Stromal cell of bone marrow (primary cell): ENCODE measurements at places on chromosomes 1 and 21.

DNA sequence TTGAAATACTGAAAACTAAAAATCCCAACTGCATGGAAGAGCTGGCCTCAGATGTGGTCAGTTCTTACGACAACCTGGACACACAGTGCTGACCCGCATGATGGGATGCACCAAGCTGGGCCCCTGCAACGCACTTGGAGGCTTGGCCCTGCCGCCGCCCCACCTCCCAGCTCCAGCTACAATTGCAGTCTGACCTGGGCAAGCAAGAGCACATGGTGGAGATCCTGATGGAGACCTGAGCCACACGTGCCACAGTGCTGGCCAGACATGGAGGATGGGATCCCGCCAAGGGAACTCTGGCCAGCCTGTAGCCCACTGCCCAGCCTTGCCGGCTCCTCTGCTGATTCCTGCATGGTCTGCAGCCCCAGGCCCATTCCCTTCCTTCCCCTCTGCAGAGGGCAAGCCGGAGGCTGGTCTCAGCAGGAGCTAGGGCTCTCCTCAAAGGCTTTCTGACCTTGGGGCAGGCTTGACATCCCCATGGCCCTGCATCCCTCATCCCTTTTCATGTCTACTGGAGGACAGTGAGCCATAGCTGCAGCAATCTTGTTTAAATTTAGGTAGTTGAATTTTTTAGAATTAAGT, 14.1 kb downstream of the CR1L start:
- no peak for DNase-seq

GRCh38 chr1:31154000-31154631, 85.6 kb downstream of the NKAIN1 start:
- no peak for DNase-seq

- no peak for DNase-seq
Observed at GRCh38 chr1:234710381-234710780, 100.4 kb upstream of the IRF2BP2 start.

DNA sequence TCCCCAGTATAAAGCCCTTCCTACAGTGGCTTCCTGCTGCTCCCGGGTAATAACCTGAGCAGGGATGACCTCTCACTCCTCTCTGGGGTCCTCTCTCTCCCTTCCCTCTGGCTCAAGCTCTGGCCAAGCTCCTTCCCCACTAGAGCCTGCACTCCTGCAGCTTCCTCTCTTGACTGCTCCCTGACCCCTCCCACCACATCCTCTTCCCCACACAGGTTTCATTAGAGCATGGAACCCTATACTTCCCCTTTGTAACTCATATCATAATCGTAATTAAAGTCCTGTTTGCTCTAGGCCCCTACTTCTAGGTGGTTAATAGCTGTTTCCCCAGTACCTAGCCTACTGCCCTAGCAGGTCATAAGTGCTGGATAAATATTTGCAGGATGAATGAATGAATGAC, 146.2 kb downstream of the C1orf21 start:
- no peak for DNase-seq

DNA sequence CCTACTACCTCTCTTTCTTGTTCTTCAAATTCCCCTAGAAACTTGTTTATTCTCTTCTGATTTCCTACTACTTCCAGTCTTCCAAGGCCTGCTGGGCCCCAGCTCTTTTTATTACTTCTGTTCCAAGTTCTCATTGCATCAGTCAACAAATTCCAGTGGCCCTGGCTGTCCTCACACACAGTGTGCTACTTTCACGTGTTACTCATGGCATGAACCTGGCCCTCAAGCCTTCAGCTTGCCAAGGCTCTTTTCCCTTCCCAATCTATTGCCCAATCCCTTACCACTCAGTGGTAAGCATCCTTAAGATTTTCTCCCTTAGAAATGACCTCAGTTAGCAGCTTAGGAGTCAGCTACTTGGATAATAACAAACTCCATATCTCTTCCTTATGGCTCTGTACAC, 613.5 kb downstream of the LMO4 start:
- peak; percentile 35 for DNase-seq

- DNase-seq: no peak
Observed at GRCh38 chr1:8367571-8368194, 49.8 kb downstream of the SLC45A1 start.

DNA sequence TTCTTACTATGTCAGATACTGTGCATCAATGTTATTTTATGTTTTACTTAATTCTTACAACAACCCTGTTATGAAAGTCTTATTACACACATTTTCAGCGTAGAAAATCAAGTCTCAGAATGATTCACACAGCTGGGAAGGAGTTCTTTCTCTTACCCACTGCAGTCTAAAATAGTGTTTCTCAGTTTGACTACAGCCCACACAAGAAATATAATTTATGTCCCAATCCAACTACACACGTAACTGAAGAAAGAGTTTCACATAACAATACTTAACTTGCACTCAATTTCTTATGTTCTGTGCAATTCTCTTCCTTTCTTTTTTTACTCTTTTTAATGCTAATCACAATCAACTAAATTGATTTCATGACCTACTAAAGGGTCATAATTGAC, 252.8 kb upstream of the ADGRL2 start:
- DNase-seq: peak; percentile 21
